Renal cortical epithelial cell (primary cell): ENCODE measurements at places on chromosomes 6 and 20.

GRCh38 chr6:44339763-44340625, 2.5 kb upstream of the SPATS1 start:
- DNase-seq, result peak; percentile 93

GRCh38 chr6:14934013-14934412, 311.9 kb upstream of the JARID2 start:
- no peak for DNase-seq

GRCh38 chr6:136510299-136510698, 39.9 kb downstream of the MAP7 start:
- DNase-seq, result no peak

DNA sequence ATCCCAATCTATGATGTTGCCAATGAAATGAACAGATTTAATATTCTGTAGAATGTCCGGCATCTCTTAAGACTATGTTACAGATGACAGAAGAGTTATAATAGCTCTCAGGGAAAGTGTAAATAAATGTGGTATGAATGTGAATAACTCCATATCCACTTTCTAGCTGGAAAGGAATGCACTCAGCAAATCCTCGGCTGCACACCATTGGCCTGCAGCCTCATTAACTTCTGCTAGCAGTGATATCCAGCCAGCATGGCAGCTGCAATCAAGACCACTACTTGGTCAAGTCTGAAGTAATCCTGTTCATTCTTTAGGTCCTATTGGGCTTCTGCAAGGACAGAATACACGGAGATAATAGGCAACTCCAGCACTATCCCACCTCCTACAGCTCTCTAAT, 17.3 kb upstream of the MICA start:
- no peak for DNase-seq

GRCh38 chr20:36313926-36314325, 7.8 kb downstream of the DLGAP4 start:
- DNase-seq, result no peak

DNA sequence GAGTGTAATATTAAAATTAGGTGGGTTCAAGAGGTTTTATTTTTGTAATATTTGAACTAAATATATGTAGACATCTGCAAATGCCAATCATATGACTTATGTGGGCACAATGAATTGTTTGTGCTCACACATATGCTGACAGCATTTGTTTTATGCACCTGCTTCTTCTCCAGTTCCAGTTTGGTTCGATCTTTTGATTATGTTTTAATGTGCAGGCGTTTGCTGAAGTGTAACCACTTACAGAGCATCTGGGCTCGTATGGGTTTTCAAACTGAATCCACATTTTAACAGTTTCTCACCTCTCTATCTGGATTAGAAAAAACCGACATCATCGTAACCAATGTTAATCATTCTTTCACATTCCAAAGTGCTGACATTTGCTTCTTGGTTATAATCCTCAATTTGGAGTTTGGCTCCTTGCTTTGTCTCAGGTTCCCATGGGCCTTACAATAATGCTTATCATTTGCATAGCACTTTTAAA, 129.1 kb upstream of the SPACA1 start:
- peak; percentile 75 for DNase-seq

DNA sequence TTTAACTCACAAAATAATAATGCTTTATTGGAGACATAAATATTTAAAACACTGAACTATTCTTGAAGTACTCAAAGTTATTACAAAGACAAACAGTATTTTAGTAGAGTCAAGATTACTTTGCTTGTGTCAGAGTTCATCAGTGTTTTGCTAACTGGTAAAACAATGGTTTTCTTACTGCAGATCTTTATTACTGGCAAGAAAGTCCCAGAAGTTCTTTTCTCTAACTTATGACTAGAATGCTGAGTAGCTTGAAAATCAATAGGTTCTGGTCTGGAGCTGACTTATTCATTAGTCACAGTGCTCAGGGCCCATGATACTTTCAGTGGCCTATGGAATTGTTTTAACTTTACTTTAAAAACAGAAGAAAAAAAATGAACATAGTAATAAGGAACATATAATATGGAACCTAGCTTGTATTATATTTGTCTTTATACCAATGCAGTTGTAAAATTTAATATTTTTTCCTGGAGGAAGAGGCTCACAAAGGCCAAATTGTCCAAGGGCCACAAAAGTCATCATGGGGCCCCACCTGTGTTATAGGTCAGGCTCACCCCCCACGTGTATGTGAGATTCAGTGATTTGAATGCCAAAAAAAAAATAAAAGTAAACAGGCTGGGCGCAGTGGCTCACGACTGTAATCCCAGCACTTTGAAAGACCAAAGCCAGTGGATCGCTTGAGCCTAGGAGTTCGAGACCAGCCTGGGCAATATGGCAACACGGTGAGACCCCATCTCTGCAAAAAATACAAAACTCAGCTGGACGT, 53.3 kb downstream of the PLEKHG1 start:
- DNase-seq, result peak; percentile 61

DNA sequence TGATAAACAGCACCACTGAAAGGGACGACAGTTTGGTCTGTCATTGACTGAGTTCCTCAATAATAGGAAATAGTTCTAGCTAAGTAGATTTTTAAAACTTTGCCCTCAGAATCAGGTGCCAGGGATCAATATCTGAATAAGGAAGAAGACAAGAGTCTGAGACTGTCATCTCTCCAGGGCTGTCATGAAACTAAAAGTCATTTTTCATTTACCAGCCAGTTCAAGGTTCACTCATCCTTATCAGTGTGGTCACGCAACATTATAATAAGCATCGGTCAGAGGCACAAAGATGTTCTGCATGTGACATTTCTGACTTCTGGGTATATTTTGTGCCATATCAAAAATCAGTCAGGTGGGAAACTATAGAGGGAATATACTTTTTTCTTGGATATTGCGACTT, 52.5 kb upstream of the E2F3 start:
- no peak for DNase-seq

- DNase-seq, result no peak
Observed at GRCh38 chr20:21921251-21921650, 215.8 kb downstream of the PAX1 start.

GRCh38 chr6:151690768-151691562, 116.5 kb upstream of the ESR1 start:
- peak; percentile 59 for DNase-seq

- peak; percentile 75 for DNase-seq
Observed at GRCh38 chr6:122381494-122382265, 17.8 kb upstream of the HSF2 start.

- no peak for DNase-seq
Observed at GRCh38 chr20:46004187-46004586, 4.5 kb upstream of the MMP9 start.

DNA sequence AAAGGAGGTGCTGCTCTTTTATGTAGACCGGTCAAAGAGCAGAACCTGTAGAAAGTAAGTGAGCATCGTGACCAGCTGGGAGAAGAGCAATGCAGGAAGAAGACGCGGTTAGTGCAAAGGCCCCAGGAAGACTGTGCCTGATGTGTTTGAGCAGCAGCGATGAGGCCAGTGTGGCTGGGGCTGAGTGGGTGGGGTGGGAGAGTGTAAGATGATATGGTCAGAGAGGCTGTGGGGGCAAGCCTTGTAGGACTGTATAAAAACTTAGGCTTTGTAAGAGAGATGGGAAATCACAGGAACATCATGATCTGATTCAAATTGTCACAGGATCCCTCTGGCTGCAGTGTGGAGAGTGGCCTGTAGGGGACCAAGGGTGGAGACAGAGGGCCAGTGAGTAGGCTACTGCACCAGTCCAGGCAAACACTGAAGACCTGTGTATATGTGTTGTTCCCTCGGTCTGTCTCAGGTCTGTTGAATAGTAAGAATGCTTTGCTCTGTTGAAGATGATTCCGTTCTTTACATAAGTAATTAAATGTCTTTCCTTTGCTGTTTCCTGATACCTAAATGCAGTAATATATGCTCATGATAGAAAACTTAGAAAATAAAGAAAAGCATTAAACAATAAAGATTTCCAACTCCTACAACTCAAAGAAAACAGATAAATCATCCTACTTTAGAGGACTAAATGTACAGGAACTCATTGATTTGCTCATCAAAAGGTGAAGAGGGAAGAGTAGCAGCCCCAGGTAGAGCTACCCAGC, 23.6 kb upstream of the WFDC2 start:
- DNase-seq, result no peak

- peak; percentile 21 for DNase-seq
Observed at GRCh38 chr6:57257911-57258541, 35.9 kb upstream of the RAB23 start.

- no peak for DNase-seq
Observed at GRCh38 chr6:166310634-166311033, 2.4 kb upstream of the PRR18 start.

DNA sequence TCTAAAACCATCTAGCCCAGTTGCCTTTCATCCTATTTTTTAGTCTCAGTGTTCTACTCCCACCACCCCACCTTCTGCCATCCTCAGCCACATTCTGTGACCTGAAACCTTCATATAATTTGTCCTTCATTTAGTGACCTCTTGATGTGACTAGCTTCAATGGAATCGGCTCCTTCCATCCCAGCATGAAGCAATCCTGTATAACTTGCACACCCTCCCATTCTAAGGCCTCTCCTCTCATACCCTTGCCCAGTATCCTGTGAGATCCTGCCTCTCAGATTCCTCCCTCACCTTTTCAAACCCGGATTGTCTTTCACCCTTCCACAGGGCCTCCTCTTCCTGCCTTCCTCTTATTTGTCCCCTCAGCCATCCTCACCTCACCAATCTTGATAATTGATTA, 3.1 kb downstream of the ZNF76 start:
- peak; percentile 19 for DNase-seq

- DNase-seq, result no peak
Observed at GRCh38 chr6:56278171-56278591, 30.8 kb upstream of the COL21A1 start.

GRCh38 chr20:9507544-9508239, 6.7 kb upstream of the LAMP5 start:
- no peak for DNase-seq

DNA sequence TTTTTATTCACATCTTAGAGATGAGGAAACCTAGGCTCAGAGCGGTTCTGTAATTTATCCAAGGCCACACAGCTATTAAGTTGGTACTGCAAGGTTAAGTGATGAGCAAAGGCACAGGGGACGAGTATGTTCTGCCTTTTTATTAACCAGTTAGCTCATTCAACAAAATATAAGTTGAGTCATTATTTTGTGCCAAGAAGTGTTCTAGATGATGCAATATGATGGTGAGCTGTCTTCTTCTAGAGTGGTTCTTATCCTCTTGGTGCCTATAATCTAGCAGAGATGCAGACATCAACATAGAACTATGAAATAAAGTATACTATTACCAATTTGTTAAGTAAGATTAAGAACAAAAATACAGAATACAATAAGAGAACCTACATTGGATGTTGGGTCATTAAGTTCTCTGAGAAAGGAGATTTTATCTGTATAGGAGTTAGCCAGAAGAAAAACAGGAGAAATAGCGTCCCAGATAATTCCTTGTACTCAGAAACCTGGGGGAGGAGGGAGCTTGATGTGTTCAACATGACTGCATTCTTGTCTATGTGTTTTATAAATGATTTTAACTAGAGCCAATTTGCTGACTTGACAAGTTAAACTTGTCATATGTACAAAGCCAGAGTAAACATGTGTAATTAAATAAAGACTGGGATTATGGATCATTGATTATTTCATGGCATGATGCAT, 122.3 kb downstream of the TBXT start:
- no peak for DNase-seq

DNA sequence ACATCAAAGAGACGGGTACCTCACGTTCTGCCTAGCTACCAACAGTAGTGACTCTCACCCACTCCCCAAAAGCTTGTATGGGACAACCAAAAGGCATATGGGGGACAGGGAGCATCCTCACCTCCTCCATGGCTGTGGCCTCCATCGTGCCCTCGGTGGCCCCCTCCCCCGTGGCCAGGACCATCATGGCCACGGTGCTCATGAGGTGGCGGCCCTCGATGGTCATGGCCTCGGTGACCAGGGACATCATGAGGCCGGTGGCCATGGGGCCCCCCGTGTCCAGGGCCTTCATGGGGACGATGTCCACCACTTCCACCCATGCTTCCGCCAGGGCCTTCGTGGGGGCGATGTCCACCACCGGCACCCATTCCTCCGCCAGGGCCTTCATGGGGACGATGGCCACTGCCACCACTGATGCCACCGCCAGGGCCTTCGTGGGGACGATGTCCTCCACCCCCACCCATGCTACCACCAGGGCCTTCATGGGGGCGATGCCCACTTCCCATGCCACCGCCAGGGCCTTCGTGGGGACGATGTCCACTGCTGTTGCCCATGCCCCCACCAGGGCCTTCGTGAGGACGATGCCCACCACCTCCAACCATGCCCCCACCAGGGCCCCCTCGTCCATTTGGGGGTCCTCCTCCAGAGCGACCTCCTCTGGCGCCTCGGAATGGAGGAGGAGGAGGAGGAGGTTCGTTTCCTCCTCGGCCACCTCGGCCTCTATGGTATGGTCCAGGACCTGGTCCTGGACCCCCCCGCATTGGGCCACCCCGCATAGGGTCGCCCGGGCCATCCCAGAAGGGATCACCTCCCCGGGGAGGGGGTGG, 15.0 kb downstream of the PPP1R10 start:
- DNase-seq, result no peak

GRCh38 chr6:90296341-90297114, at the start of gene BACH2:
Gene BACH2, minus strand, starts transcription at chr6:90296843. Its CDS starts 287,999 bp downstream, at chr6:90008844.
- peak; percentile 69 for DNase-seq

GRCh38 chr6:12586721-12587480, 129.7 kb upstream of the PHACTR1 start:
- DNase-seq, result no peak

DNA sequence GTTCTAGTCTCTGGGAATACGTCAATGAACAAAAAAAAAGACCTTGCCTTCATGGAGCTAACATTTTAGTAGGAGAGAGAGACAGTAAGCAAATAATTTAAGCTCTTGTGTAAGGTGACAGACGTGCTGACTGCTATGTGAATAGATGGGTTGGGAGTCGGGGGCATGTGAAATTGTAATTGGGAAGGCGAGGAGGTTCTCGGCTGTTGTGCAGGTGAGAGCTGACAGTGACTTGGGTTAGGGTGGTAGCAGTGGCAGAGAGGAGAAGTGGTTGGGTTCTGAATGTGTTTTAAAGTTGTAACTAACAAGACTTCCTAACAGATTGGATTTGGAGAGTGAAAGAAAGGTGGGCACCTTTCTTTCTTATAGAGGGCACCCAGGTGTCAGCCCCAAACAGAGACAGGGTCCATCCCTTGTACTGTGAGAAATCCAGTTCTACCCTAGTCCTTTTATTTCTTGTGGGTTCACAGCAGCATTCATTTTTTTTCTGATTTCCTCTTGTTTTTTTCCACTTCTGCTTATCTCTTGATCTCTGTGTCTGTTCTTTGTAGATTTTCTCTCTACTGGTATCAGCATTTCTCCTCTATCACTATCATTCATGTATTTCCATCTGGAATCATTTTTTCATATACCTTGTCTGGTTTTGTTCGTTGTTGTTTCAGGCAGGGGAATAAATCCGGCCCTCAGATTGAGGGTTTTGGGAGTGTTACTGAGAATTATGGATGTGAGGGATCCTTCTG, 15.4 kb upstream of the MYLK2 start:
- DNase-seq, result no peak

DNA sequence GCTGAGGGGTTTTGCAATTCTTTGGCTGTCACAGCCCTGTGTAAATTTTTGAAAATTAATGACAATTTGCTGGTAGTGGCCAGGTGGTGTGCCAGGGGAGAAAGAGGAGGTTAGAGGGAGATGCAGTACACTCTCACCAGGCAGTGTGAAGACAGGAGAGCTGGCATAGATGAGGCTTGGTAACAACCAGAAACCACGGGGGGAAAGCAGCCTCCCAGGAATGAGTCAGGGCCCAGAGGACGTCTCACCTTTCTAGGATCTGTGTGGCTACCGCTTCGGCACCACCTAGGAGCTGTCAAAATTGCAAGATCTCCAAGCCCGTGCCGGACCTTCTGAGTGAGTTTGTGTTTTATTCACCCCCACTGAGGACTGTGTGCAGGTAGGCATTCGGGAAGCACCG, 171.4 kb downstream of the PACRG start:
- DNase-seq, result no peak

GRCh38 chr20:52761867-52762266, 210.3 kb upstream of the TSHZ2 start:
- no peak for DNase-seq
